ENCODE measurements at places on chromosomes 3 and 15.

GRCh38 chr15:67776600-67776999, 48.7 kb upstream of the SKOR1 start:
- no peak for DNase-seq

DNA sequence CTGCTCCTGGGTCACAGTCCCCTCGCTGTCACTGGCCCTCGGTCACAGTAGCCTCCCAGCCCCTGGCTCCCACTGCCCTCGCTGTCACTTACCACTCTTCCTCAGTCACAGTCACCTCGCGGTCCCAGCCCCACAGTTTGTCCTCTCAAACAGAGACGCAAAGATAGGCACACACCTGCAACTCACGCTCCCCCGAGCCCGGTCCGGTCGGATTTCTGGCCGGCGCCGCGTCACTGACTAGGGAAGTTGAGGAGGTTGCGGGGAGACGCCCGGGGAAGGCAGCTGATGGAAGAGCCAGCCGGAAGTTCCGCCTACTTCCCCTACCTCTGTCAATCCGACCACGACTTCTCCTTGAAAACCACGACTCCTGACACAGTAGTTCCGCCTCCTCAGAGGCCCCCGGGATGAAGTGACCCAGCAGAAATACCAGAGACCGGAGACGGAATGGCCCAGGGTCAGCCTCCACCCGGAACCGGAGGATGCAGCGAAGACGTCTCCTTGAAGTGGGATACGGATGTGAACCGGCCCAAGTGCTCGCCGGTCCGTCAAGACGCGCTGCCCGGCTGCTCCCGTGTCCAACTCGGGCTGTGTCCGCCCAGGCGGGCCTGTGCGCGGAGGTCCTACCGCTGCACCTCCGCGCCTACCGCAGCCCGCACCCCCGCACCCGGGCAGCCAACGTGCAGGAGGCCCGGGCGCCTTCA, at the start of gene PCYT1A:
TSS of gene PCYT1A (minus strand) at position 287 of the 701 bp plus-strand sequence. CDS start 17,195 bp downstream, outside the sequence.
- DNase-seq: peak; percentile 73

DNA sequence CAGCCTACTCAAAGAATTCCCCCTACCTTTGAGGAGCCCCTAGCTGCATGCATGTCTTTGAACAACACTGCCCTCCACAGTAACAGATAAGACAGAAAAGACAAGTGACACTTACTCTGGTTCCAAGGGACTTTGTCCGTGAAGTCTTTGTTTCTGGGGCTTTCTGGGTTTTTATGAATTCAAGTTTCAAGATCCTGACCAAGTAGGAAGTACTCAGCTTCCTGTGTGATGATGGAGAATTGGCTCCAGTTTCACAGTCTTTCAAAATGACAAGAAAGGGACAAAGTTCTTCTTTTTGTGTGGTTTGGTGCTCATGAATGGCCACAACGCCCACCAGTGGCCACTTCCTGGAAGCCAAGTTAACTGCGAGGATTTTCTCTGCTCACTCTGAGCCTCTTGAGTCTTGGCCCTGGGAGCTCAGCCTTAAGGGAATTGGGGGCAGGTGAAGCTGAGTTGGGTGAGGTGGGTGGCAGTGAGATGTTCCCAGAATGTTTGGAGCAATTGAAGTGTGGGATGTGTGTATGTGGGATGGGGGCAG, at the start of gene CCR1:
TSS of gene CCR1 (minus strand) at position 147 of the 538 bp plus-strand sequence. CDS start 4,000 bp downstream, outside the sequence.
- no peak for DNase-seq

DNA sequence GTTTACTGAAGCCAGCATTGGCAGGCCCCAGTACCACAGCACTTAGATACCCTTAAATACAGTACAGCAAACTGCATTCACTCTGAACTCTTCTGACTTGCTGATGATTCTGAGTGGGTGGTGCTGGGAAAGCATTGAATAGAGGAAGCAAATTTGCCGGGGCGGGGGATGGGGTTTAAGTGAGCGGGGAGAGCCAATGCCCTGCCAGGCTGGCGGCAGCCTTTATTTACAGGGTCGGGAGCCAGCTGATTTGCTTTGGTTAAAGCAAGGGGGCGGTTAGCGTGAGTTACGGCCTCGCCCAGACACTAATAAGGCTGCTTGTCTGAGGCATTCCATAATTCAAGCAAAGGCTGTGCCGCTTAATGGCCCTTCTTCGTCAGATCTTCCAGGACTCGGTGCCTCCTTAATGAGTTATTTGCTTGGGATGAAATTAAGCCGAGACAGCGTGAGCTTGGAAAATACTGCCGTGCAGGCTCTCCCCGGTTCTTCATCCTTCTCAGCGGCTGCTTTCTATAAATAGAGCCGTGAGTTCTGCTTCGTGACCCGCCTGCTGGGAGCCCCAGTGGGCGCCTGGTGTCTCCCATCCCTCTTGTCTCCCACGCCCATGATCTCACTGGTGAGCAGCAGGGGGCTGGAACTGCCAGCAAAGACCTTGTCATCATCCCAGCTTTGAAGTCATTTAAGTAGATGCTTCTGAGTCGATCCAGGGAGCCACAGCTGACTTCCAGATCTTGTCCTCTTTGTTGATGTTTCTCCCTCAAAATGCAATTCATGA, 25.8 kb downstream of the SPSB4 start:
- peak; percentile 32 for DNase-seq

- no peak for DNase-seq
Measured at GRCh38 chr15:22778796-22779195, 7.6 kb upstream of the NIPA1 start.

- no peak for DNase-seq
Measured at GRCh38 chr3:135000465-135000864, 205.4 kb downstream of the EPHB1 start.

- DNase-seq: no peak
Measured at GRCh38 chr3:178392511-178392926, 143.7 kb upstream of the KCNMB2 start.

GRCh38 chr3:4688411-4688810, 195.3 kb downstream of the ITPR1 start:
- no peak for DNase-seq

- DNase-seq: no peak
Measured at GRCh38 chr3:47152578-47152977, 11.3 kb downstream of the SETD2 start.

- DNase-seq: no peak
Measured at GRCh38 chr3:5489536-5489935, 302.0 kb downstream of the EDEM1 start.

DNA sequence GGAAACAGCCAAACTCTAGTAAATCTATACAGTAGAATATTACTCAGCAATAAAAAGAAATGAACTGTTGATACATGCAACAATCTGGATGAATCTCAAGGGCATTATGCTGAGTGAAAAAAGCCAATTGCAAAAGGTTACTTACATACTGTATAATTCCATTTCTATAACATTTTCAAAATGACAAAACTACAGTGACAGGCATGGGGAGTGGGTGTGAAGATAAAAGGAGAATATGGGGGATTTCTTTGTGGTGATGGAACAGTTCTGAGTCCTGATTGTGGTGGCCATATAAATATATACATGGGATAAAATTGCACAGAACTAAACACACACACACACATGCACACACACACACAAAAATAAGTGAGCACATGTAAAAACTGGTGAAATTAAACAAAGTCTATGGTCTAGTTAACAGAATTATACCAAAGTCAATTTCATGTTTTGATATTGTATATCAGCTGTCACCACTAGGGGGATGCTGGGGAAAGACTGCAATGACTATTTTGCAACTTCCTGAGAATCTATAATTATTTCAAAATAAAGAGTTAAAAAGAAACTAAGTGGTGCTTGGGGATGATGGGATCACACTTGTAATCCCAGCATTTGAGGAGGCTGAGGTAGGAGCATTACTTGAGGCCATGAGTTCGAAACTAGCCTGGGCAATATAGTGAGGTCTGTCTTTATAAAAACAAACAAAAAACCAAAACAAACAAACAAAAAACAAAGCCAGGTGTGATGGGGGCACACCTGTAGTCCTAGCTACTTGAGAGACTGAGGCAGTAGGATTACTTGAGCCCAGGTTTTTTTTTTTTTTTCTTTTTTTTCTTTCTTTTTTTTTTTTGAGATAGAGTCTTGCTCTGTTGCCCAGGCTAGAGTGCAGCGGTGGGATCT, 66.0 kb downstream of the SPTSSB start:
- no peak for DNase-seq

DNA sequence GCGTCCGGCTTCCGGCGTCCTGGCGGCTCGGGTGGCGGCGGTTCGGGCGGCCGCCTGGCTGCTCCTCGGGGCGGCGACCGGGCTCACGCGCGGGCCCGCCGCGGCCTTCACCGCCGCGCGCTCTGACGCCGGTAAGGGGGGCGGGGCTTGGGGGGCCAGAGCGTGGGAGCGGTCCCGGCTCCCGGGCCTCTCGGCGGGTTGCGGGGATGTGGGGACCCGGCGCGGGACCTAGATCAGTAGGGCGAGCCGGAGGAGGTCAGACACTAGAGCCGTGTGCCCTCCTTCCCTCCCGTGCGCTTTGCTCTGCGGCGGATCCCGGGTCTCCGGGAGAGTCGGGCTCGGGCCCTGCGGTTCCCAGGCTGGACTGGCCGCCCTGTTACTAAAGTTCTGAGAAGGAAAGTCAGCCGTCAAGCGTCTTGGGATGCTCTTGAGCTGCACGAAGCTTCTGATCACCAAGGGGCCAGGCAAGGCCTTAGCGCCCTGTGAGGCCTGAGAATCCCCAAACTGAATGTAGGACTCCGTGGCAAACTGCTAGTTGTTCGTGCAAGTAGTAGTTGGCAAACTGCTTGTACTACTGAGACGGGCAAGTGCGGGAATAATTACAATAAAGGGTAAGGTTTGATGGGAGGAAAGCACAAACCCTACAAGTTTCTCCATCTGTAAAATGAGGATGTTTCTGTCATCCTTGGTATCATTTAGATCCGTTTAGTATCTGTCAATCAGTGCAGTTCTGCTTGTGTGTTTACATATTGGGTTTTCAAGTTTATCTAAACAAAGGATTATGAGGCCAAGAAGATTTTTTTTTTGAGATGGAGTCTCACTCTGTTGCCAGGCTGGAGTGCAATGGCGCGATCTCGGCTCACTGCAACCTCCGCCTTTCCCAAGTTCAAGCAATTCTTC, 587 bp downstream of the PIGX start:
- peak; percentile 38 for DNase-seq

DNA sequence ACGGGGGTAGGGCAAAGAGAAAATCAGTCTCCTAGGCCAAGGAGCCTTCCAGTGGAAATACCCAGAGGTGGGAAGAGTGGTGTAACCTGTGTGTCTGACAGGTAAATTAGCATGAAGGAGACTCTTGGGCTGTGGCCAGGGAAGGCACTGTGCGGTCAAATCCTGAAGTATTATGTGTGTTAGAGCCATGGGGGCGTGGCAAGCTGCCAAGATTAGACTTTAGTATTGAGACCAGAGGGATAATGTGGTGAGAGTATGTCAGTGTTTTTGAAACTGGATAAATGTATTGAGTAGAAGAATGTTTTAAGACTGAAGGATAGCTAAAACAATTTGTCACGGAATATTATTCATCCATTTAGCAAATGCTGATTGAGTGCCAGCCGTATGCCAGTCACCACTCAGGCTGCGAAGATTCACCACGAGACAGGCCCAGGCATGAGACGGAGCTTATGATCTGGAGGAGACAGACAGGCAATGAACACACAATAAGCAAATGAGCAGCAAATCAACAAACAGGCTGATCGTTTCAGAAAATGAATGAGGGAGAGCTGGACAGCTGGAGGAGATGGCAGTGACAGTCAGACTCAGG, 445.9 kb downstream of the MCTP2 start:
- no peak for DNase-seq

- DNase-seq: no peak
Measured at GRCh38 chr3:23162934-23163333, 40.2 kb upstream of the UBE2E2 start.

- DNase-seq: no peak
Measured at GRCh38 chr3:4826237-4827100, 152.8 kb upstream of the BHLHE40 start.

- no peak for DNase-seq
Measured at GRCh38 chr3:38646062-38646461, 3.4 kb downstream of the SCN5A start.

- DNase-seq: no peak
Measured at GRCh38 chr15:33852570-33852969, 115.7 kb upstream of the CHRM5 start.

DNA sequence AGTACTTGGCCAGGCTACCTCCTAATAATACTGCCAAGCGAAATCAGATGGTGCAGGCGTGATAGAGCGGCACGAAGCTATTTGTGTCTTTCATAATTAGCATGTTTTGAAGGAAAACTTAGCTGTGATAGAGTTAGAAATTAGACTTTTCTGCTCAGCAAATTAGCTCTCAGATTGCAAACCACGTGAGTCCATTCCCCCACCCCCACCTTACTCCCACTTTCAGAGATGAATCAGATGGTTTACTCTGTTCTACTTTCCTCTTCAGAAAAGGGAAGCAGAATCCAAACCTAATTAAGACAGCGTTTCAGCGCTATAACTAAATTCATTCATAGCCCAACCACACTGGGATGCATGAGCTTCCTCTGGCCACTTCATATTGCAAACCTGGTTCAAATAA, 214.6 kb downstream of the SLCO3A1 start:
- DNase-seq: no peak

- no peak for DNase-seq
Measured at GRCh38 chr3:197835509-197835908, 44.5 kb downstream of the LRCH3 start.

GRCh38 chr3:11300970-11301369, 28.8 kb downstream of the ATG7 start:
- DNase-seq: no peak

- DNase-seq: no peak
Measured at GRCh38 chr15:28952666-28953491, 67.1 kb downstream of the APBA2 start.

GRCh38 chr15:94196531-94196930, 34.8 kb upstream of the MCTP2 start:
- no peak for DNase-seq

DNA sequence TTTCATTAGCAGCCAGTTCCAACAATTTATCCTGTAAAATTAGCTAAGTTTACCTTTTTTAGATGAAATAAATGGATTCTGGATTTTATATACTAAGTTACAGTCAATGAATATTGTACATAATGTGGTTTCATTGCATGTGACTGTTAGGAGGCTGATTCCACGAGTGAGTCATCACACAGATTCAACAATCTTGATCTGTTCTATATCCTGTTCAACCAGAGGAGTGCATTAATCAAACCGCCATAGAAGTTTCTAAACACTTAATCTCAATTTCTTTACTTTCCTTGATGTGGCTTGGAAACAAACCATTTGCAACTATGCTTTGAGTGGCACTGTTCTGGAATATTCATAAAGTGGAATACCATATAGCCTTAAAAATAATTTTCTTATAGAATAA, 15.3 kb downstream of the DNAJC13 start:
- DNase-seq: no peak
